ENCODE measurements at places on chromosomes 16 and 17.

GRCh38 chr16:86510465-86511261, at the start of gene FOXF1:
Gene FOXF1, plus strand, starts transcription at chr16:86510527. Its CDS starts 43 bp downstream, at chr16:86510570.
- DNase-seq: no peak

- no peak for DNase-seq
Measured at GRCh38 chr16:16797239-16797638, 418.3 kb downstream of the NPIPA7 start.

DNA sequence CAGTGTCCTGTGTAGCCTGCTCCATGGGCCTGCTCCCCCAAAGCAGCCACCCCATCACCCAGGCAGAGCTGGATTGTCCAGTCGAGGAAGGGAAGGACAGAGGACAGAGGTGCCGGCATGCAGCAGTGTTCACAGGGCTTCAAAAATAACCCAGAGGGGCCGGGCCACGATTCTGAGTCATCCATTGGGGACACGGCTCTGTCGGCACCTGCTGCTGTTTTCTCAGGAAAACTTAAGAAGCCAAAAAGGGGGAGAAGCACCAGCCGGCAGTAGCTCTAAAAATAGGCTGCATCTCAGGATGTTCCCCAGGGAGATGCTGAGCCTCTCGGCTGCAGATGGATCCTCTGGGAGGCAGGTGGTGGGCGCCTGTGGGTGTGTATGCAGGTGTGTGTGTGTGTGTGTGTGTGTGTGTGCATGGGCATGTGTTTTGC, 1.6 kb downstream of the CA7 start:
- no peak for DNase-seq

DNA sequence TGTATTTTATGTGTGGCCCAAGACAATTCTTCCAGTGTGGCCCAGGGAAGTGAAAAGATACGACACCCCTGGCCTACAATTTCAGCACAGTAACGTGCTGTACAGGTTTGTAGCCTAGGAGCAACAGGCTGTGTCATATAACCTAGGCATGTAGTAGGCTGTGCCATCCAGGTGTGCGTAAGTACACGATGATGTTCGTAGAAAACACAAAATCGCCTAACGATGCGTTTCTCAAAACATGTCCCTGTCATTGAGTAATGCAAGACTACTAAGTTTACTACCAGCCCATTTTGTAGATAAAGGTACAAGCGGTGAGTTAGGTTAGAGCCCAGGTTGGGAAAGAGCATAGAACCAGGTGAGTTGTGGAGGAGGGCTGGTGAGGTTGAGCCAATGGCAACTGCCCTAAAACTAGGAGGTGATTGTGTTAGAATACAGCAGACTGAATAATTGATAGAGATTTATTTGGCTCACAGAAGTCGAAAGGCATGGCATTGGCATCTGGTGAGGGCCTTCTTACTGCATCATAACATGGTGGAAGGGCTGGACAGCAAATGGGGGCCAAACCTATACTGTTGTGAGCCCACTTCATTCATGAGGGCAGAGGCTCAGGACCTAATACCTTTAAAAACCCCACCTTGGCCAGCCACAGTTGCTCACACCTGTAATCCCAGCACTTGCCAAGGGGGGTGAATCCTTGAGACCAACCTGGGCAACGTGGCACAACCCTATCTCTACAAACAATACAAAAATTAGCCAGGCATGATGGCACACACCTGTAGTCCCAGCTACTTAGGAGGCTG, 4.2 kb downstream of the EIF1 start:
- DNase-seq: no peak

GRCh38 chr16:16127469-16128116, 95.7 kb downstream of the ABCC6 start:
- DNase-seq: peak; percentile 54

DNA sequence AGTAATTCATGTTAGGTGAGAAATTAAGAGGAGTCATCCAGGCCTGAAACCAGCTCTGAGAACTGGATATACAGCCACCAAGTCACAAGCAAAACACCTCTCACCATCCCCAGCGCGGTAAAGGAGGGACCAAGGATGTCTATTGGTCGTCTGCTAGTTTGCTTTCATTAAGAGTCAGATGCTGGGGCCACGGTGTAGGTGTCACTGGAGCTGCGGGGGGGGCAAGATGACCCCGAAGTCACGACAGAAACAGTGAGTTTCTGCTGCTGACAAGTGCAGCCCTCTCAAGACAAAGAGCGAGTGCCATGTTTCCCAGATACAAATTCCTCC, 790 bp downstream of the NCBP3 start:
- DNase-seq: no peak

GRCh38 chr16:228151-228851, 948 bp downstream of the LUC7L start:
- DNase-seq: no peak

- DNase-seq: no peak
Measured at GRCh38 chr17:67253384-67253783, 8.4 kb upstream of the HELZ start.

- no peak for DNase-seq
Measured at GRCh38 chr16:21264571-21265036, 13.5 kb downstream of the CRYM start.

DNA sequence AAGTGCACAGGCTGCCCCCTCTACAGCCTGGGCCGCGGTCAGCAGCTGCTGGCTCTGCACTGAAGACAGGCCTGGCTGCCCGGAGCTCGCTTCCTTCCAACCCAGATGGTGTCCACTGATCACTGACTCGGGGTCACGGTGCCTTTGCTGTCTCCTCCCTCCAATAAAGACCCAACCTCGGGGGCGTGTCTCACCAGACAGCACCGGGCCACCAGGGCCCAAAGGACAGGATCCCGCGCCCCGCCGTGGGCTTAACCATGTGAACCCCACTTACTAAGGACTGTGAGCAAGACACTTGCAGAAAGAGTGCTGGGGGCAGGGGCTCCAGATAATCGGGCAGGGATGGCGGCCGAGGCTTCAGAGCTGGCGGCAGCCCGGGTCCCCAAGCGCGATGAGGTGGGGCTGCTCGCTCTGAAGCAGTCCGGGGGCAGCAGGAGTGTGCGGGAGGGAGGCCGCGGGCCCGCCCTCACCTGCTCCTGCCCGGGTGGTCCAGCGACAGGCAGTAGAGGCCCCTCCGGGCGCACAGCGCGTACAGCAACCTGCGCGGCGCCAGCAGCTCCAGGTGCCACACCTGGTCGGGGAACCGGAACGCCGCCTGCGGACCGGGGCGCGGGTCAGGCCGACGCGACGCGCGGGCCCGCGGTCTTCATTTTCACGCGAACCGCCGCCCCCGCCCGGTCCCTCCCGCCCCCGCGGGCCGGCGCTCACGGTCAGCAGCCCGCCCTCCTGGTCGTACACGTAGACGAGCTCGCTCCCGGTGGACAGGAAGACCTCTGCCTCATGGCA, 502 bp downstream of the FAAP100 start:
- no peak for DNase-seq

- no peak for DNase-seq
Measured at GRCh38 chr17:624341-624860, 90.2 kb downstream of the VPS53 start.

- DNase-seq: no peak
Measured at GRCh38 chr17:46818929-46819859, 702 bp upstream of the WNT3 start.

DNA sequence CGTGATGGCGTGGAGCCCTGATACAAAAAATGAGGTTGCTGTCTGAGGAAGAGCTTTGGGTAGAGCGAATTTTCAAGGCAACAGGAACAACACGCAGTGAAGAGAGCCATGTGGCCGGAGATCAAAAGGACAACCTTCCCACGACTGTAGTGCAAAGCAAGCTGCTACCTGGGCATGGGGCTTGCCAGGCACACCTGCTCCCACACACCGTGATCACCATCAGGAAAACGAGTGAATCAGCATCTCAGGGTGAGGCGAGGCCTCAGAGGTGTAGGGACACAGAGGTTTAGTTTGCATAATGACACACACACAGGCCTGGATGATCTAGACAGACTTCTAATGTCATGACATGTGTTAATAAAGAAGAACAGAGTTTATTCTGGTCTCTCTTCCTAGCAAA, 65.7 kb downstream of the PARN start:
- DNase-seq: no peak

GRCh38 chr16:96935-97381, 18.9 kb downstream of the MPG start:
- DNase-seq: peak; percentile 84

- peak; percentile 53 for DNase-seq
Measured at GRCh38 chr17:19513897-19514488, 19.7 kb upstream of the SLC47A1 start.

- no peak for DNase-seq
Measured at GRCh38 chr16:6016530-6017184, 919.1 kb upstream of the EEF2KMT start.

- DNase-seq: no peak
Measured at GRCh38 chr17:7289256-7290032, 5.0 kb downstream of the YBX2 start.

GRCh38 chr17:28737770-28738679, 5.8 kb upstream of the TRAF4 start:
- DNase-seq: no peak

GRCh38 chr16:50306287-50306686, 39.9 kb downstream of the ADCY7 start:
- DNase-seq: no peak

- no peak for DNase-seq
Measured at GRCh38 chr17:43547659-43548256, 1.6 kb upstream of the ETV4 start.

DNA sequence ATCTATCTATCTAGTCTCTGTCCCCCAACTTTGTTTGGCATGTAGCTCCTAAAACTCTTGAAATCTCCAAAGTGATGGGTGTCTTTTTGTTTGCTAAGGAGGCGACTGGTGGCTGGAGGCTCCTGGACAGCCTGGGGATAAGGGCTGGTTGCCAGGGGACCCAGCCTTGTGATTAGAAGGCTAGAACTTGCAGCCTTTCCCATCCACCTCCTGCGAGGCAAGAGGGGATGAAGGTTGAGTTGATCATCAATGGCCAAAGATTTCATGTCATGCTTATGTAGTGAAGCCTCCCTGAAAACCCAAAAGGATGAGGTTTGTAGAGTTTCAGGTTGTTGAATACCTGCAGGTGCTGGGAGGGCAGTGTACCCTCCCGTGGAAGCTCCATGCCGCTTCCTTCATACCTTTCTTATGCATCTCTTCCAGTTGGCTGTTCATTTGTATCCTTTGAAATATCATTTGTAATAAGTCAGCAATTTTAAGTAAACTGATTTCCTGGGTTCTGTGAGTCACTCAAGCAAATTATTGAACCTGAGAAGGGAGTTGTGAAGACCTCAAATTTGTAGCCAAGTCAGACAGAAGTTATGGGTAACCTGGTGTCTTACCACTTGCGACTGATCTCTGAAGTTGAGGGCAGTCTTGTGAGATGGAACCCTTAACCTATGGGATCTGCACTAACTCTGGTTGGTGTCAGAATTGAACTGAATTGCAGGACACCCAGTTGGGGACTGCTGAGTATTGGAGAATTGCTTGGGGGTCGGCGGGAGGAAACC, 202.4 kb downstream of the SEC14L1 start:
- DNase-seq: no peak

DNA sequence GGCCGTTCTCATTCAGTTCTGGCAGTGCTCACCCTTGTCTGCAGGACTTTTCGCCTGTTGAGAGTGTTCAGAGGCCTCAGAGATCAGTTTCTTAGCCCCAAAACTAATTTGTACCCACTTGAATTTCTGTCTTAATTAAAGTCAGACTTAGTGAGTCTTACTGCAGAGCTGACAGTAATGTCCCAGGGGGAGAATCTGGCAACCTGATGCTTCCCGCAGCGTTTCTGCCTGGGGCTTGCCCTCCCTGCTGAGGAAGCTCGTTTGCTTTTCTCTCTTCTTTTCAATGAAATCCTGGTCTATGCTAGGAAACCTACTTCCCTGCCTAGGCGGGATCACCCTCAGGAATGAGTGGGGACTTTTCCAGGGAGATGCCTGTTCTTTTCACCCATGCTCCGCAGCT, 25.3 kb downstream of the DBNDD1 start:
- DNase-seq: no peak
